ENCODE measurements at places on chromosomes 2 and 18.

DNA sequence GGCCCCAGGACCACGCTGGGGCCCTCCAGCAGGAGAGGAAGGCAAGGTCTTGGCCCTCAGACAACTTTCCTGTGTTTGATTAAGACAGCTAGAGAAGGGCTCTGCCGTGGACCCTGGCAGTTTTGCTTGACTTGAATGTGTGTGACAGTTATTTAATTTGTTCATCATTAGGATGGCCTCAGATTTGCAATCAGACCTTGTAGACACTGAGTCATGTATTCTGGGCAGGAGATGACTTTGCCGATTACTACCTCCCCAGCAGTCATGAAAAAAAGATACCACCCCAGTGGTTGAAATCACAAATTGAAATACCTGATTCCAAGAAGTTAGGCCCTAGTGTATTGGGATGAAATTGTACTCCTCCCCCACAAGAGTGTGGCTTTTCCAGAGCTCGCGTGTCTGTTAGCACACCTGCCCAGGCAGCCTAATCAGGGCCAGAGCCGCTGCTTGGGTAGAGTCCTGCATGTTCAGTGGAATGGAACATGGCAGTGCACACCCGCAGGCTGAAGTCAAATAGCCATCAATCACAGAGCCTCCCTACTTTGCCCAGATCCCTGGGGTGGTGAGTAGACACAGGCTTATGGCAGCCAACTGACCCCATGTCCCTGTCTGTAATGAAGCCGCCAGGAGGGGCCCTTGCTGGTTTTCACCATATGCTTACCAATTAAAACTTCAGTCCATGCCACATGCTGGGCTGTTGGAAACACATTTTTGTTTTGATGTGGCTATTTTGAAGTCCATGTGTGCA is 122.5 kb downstream of the TPGS2 start:
- DNase-seq, result no peak

DNA sequence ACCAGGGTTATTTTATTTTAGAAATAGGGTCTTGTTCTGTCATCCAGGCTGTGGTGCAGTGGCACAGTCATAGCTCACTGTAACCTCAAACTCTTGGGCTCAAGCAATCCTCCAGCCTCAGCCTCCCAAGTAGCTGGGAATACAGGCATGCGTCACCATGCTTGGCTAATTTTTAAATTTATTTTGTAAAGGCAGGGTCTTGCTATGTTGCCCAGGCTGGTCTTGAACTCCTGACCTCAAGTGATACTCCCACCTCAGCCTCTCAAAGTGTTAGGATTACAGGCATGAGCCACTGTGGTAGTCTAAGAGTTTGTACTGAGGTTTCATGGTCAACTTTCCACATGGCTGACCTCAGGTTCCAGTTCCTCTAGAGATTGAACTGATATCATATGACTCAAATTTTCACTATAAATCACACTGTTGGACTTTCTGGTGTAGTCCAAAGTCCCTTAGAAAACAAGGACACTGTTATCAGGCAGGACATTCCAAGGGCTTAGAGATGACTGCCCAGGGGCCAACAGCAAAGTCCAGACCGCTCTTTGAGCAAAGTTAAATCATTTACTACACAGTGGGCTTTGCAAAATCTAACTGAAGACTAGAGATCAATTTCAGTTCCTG is 82.0 kb upstream of the MEX3C start:
- DNase-seq, result no peak

GRCh38 chr18:38752430-38752829 is 1186.8 kb upstream of the CELF4 start:
- DNase-seq, result no peak

DNA sequence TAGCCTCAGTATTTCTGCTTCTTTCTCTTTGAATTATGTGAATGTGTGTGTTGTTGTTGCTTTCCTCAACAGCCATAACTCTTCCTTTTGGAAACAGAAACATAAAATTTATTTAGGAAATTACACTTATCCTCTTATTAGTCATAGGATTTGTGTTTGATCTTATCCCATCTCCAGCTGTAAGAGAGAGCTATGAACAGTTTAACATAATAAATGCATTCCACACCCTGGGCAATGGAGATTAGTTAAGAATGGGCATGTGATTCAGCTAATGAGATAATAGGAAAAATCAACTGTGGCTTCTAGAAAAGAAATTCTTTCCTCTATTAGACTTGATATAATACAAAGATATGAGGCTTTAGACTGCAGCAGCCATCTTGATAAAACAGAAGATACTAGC is 55.0 kb downstream of the SCN7A start:
- no peak for DNase-seq

- no peak for DNase-seq
Measured at GRCh38 chr2:1713839-1714236, 30.5 kb downstream of the PXDN start.

- no peak for DNase-seq
Measured at GRCh38 chr18:21341141-21341540, 99.1 kb downstream of the GREB1L start.

- DNase-seq, result no peak
Measured at GRCh38 chr18:10418836-10419235, 35.6 kb upstream of the APCDD1 start.

DNA sequence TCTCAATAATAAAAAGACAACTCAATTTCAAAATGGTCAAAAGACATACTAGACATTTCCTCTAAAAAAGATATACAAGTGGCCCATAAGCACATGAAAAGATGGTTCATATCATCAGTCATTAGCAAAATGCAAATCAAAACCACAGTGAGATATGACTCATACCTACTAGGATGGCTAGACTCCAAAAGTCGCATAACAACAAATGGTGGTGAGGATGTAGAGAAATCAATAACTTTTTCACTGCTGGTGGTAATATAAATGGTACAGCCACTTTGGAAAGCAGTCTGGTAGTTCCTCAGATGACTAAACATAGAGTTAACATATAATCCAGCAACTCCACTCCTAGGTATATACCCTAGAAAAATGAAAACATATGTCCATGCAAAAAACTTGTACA is 242.3 kb upstream of the NOL4 start:
- no peak for DNase-seq

GRCh38 chr2:132374961-132375360 is 41.6 kb upstream of the GPR39 start:
- DNase-seq, result no peak

DNA sequence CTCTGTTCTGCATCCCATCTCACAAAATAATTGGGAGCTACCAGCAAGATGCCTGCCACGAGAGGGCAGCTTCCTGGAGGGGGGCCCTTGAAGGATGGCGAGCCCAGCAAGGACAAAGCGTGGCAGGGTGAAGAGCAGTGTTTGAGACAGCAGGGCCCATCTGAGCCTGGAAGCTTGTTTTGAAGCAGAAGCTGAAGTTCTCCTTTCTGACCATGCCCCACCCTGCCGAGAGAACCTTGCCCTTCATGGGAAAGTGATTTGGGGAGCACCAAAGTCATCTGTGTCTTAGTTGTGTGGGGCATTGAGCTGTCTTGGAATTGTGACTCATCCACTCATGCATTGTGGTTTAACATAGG is 216.3 kb downstream of the BCL11A start:
- DNase-seq, result no peak

- DNase-seq, result no peak
Measured at GRCh38 chr2:200622106-200622505, 36.3 kb downstream of the AOX1 start.

GRCh38 chr18:57574866-57575265 is 11.6 kb downstream of the FECH start:
- no peak for DNase-seq

GRCh38 chr18:25251068-25251467 is 100.9 kb downstream of the ZNF521 start:
- no peak for DNase-seq

- DNase-seq, result no peak
Measured at GRCh38 chr2:50783111-50783510, 248.8 kb downstream of the NRXN1 start.

DNA sequence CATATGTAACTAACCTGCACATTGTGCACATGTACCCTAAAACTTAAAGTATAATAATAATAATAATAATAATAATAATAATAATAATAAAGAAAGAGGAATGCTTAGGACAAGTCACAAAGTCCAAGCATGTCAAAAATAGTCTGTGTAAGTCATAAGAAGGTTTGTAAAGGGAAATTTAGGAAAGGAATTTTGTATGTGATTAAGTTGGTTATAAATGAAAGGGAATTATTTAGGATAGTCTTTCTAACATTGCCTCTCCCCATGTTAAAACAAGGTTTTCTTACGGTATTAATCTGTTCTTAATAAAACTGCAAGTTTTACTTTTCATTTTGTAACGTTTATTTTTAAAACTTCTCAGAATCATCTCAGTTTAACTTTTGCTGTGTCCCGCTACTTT is 62.8 kb downstream of the SESTD1 start:
- no peak for DNase-seq

- peak; percentile 74 for DNase-seq
Measured at GRCh38 chr2:113117541-113118262, 9.7 kb upstream of the IL1RN start.

- no peak for DNase-seq
Measured at GRCh38 chr18:7492385-7492784, 74.7 kb upstream of the PTPRM start.

DNA sequence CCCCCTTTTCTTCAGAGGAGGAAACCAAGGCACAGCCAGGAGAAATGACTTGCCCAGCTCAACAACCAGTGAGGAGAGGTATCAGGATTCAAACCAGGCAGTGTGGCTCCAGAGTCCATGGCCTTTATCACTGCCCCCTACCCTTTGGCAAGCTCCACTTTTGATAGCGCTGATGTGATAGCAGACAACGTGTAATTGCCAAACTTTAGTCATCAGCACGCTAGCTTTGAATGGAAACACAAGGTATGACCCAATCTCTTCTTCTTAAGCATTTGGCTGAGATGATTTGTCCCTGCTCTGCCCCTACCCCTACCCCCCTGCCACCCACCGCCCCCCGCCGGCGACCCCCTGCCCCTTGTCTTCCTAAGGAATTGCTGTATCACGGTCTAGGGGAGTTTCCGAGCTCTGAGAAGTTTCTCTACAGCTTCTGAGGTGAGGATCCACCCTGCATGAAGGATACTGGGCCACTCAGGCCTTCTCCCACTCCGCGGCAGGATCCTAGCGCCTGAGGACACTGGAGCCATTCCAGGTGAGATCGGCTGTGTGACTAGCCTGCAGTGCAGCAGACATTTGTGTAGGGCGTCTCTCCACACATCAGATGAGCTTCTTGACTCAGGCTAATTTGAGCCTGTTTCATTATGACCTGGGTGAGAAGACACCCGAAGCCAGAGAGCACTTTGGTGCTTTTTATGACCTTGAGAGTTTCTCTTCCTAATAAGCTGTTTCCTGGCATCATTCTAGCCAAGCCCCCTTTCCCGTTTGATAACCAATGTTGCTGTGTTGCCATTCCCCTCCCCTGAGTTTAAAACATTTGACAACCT is 75.1 kb upstream of the MAP4K4 start:
- DNase-seq, result peak; percentile 31

DNA sequence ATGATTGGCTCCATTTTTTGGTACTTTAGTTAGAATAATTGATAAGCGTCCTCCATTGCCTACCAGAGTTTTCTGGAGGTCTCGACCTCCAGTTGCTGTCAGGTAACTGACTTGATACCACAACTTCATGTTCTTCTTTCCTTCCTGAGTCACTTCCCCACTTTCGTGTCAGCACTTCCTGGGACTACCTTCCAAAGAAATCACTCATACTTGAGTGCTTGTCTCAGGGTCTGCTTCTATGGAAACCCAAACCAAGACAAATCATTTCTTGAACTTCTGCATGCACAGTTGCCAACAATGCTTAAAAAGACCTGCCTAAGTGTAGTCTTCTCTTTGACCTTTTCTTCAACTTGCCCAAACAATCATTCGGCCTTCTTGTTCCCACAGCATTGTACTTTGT is 210.3 kb upstream of the ETAA1 start:
- DNase-seq, result no peak

DNA sequence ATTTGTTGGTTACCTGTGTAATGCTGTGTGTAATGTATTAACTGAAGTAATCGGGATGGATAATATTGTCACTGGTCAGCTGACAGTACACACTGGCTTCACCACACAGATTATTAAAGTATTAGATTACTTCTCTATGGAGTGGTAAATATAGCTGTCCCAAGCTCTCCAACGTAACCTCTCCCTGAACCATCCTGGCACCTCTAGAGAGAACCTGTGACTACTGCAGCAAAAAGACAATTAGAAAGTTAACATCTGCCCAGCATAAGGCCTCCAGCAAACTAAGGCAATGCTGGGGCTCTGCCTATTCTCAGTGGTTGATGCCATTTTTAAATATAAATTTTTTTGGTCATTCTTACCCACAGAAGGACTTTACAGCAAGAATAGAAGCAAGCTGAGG is 351.3 kb downstream of the GPD2 start:
- no peak for DNase-seq

DNA sequence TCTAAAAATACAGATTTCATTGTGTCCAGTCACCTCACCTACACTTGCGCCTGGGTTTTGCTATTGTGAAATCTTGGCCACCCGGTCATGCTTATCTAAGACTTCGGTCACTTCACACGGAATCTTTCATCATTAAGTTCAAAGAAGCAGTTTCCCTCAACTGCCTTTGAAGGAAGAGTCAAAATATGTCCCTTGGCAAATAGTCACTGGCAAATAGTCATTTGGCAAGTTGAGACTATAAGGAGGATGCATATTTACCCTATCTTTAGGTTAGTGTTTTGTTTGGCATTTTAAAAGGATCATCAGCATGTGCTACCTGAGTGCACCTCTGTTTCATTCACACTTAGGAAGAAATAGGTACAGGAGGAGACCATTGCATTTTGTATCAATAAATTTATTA is 95.9 kb downstream of the FEZ2 start:
- no peak for DNase-seq

- no peak for DNase-seq
Measured at GRCh38 chr18:79217979-79218604, 148.9 kb downstream of the ATP9B start.

GRCh38 chr18:23853448-23854195 is 160.9 kb upstream of the TTC39C start:
- DNase-seq, result no peak

- no peak for DNase-seq
Measured at GRCh38 chr18:80009661-80010550, 21.5 kb upstream of the TXNL4A start.

- DNase-seq, result no peak
Measured at GRCh38 chr2:145488571-145488970, 968.7 kb upstream of the ZEB2 start.

GRCh38 chr2:228771774-228772173 is 499.3 kb downstream of the PID1 start:
- DNase-seq, result no peak

DNA sequence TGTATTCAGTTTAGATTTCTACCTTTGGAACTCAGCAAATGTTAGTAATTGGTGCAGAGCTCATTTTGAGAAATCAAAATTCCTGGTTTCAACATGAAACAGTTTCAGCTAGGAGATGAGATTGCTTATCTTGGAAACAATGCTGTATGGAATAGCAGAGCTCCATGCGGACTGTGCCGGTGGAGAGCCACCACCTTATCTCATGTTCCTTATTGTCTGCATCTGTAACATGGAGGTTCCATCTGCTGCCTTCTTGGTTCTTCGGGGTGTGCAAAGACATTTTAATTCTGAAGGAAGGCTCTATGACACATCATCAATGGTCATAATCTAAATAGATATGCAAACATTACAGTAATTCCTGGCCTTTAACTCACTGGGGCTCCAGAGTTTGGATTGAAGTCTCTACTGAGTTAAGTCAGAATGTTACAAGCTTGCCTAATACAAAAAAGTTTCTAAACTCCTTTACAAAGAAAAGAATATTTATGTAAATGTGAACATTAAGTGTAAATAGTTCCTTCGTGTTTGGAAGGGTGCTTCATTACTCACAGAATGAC is 65.3 kb downstream of the PRKRA start:
- no peak for DNase-seq
